ENCODE measurements at places on chromosomes 3 and 15.

- DNase-seq, result no peak
Observed at GRCh38 chr3:170098753-170099152, 61.0 kb downstream of the GPR160 start.

DNA sequence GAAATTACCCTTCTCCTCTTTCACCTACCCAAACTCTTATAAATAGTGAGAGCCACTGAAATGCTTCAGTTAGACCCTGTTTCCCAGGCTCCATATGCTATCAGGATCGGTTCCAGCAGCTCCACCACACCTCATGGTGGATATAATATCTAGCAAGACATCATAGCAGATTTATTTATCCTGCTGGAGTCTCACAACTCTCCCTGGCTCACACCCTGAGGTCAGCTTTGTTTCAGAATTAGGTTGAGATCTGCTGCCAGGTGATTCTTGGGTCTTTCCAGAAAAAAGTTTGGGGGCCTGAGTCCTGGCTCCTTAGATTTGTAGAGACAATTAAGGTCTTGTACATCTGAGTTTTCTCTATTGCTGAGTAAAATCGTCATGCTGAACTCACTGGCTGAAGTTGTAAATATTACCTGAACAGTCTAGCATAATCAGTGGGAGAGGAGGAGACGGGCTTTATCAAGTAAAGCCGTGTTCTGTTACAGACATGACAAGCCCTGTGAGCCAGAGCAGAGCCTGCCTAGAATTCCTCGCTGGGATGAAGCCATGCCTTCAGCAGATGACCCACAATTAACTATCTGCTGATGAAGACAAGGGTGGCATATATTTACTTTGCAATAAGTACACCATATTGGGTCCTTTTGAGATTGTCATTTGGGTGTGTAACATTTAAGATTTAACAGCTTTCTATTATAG is 131.6 kb downstream of the STAC start:
- peak; percentile 50 for DNase-seq

DNA sequence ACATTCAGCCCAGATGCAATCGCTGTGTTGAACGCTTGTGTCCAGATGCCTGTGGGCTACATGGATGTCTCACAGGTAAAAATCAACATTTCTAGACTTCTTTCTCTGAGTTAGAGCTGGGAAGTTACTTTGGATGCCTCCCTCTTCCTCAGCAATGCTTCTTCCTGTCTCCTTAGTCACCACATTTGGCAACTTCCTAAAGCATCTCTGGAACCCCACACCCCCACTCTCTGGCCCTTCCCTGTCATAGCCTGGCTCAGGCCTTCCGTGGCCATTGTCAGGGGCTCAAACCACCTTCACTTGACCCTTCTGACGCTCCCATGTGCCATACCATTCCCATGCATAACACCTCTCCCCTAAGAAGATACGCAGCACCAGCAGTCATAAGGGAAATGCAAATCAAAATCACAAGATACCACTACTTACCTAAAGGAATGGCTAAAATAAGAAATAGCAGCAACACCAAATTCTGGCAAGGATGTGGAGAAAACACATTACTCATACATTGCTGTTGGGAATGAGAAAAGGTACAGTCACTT is 21.6 kb upstream of the RGMA start:
- no peak for DNase-seq

GRCh38 chr3:101379658-101380376 is 59.4 kb upstream of the IMPG2 start:
- no peak for DNase-seq

DNA sequence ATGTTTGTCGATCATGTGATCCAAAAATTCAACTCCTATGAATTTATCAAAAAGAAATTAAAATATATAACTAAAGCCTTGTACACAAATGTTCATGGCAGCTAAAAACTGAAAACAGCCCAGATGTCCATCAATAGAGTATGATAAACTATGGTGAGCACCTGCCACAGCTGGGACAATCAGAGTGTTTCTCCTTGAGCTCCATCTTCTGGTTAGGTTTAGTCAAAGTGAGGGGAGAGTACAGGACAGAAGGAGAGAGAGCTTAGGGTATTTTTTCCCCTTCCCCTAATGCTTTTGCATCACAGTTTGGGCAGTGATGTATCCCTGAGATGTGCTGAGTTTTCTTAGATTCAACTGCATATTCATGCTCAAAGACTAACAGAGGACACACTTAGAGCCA is 65.5 kb downstream of the FSIP1 start:
- no peak for DNase-seq

- no peak for DNase-seq
Observed at GRCh38 chr15:29105151-29105854, 164.3 kb downstream of the NSMCE3 start.

- no peak for DNase-seq
Observed at GRCh38 chr3:33355611-33356010, 78.4 kb downstream of the FBXL2 start.

- no peak for DNase-seq
Observed at GRCh38 chr3:66504850-66505641, 4.2 kb upstream of the LRIG1 start.

GRCh38 chr3:25423780-25424588 is 4.1 kb upstream of the RARB start:
- DNase-seq, result no peak

- no peak for DNase-seq
Observed at GRCh38 chr3:138950006-138950644, 3.1 kb downstream of the FOXL2NB start.

- peak; percentile 9 for DNase-seq
Observed at GRCh38 chr15:67521783-67522568, 1.0 kb downstream of the C15orf61 start.

DNA sequence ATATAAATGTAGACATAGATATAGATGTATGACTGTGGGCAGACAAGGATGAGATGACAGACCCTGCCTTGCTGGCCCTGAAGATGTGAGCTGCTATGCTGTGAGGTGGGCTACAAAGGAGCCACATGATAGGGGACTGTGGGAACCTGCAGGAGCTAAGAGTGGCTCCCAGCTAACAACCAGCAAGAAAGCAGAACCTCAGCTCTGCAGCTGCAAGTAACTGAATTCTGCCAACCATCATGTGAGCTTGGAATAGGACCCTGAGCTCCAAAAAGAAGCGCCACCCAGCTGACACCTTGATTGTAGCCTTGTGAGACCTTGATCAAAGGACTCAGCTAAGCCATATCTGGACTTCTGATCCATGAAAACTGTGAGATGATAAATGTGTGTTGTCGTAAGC is 123.3 kb upstream of the GRM7 start:
- peak; percentile 42 for DNase-seq

GRCh38 chr3:45964139-45964538 is 20.9 kb downstream of the CXCR6 start:
- no peak for DNase-seq

- no peak for DNase-seq
Observed at GRCh38 chr15:59438625-59439290, 772 bp downstream of the FAM81A start.

DNA sequence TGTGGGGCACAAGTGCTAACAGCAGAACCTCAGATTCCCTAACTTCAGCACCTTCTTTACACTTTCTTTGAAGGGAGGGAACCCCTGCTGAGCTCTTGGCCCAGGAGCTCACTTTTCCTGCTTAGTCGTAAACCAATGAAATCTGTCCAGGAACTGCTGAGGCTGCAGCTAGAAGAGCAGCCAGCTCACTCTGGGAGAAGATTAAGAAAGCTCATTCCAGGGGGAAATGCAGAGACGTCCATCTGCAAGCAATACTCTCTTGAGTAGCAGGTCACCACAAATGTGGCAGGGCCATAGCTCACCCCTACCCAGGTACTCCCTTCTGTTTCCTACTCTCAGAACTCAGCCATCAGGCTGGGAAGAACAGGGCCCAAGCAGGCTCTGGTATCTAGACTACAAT is 103.3 kb downstream of the WDR76 start:
- no peak for DNase-seq

DNA sequence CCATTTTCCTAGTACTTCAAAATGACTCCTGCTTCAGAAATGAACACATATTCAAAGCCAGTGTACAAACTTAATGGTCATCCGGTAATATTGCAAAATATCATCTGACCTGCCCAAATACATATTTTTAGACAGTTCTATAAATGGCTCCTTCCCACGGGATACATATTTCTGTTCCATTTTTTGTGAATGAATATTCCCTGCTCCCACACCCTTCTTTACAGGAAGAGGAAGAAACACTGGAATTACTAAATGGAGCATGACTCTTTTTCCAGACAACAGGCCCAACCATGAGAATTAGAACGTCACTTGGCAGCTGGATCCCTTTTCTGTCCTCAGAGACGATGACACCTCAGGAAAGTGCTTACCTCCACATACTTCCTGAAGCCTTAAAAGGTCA is 38.0 kb upstream of the CBLB start:
- DNase-seq, result no peak

GRCh38 chr15:101618851-101619614 is 33.1 kb downstream of the TM2D3 start:
- no peak for DNase-seq

GRCh38 chr3:155271343-155271613 is 22.2 kb downstream of the STRIT1 start:
- no peak for DNase-seq

- DNase-seq, result no peak
Observed at GRCh38 chr3:74651292-74651691, 36.8 kb upstream of the CNTN3 start.

DNA sequence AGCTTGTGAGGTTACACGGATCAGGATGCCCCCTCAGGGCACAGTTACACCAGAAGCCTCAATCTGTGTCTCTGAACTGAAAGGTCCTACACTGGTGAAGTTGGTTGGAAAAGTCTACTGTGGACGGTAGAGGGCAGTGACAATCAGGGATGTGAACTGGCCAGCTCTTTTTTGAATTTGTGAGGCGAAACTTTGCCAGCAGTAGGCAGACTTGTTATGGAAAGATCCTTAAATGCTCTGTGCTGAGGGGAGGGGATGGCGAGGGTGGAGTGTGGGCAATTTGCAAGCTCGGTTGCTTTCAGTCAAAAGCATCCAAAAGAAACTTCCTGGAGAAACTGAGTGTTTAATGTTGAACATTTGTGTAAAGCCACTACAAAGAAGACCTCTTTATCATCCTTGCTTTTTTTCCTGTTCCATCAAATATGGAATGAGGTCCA is 127.4 kb upstream of the ABHD17C start:
- DNase-seq, result peak; percentile 52

DNA sequence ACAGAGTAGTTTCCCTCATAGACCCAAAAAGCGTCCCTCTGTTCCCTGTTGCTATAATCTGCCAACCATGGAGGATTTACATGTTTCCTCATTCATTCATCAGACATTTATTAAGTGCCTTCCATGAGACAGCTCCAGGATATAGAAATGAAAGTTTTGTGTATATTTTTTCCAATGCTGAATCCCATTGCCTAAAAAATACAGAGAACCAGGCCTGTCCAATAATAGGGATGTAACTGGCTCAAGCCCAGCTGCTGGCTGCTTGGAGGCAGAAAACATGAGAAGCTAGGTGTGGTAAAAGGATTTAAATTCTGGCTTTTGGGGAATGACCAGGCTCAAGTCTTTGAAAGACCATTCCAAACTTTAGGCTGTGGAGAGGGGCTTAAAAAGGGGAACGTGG is 41.5 kb downstream of the RARB start:
- no peak for DNase-seq

- DNase-seq, result no peak
Observed at GRCh38 chr3:112873632-112874031, 27.0 kb upstream of the CD200R1L start.

DNA sequence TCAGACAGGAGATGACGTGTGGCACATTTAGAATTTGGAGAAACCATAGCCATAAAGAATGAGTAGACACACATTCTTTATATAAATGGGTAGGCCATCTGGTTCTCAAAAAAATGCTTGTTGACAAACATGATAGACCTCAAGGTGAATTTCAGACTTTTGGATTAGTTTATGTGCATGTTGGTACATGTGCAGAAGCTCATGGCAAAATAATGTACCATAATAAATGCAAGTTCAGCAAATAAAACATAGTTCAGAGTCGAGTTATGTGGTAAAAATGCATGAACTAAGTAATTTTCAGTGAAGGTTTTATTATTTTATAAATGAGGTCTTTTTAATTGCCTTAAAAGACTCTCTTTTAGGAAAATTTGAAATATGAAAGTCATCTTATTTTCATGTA is 24.6 kb downstream of the EEFSEC start:
- no peak for DNase-seq

GRCh38 chr15:63256433-63257274 is 20.8 kb upstream of the APH1B start:
- no peak for DNase-seq

- DNase-seq, result no peak
Observed at GRCh38 chr3:24137958-24138875, 193.1 kb downstream of the NR1D2 start.

GRCh38 chr3:69718866-69719586 is 20.2 kb upstream of the MITF start:
- no peak for DNase-seq

DNA sequence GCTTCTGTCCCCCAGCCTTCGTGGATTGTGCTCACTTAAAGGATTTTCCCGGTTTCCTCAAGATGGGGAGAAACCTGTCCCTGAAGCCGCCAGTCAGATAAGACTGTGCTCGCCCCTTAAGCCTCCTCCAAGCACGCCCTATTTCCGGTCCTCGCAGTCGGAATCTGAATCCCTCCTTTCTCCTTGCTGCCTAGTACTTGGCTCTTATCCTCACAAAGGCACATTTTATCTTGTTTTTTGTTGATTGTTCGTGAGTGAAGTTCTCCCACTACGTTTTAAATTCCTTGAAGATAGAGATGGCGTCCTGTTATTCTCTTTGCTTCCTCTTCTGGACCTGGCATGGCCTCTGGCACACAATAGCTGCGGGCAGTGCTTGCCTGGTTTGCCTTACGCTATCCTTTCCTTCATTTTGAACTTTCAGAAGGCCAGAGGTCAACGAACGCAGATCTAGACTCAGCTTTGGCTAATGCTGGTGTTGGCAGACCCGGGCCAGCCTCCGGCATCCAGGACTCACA is 1.7 kb downstream of the CLDN11 start:
- no peak for DNase-seq

DNA sequence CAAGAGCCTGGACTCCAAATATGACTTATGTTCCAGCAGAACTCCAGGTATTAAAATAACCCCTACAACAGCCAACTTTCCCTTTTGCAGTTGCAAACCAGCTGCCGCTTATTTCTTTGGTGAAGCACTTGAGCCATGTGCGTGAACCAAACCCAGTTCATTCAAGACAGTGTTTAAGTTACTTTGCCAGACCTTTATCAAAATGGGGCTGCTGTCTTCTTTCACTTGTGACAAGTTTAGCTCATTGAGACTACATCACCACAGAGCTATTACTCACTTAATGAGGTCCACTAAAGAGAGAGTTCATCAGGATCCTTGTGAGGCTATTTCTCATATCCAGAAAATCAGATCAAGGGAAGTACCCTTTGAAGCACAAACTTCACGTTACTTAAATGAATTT is 2.4 kb upstream of the XRN1 start:
- no peak for DNase-seq

GRCh38 chr15:78937132-78937739 is 7.6 kb downstream of the CTSH start:
- DNase-seq, result no peak

GRCh38 chr3:111260878-111261277 is 189.3 kb downstream of the NECTIN3 start:
- no peak for DNase-seq

GRCh38 chr3:7207125-7207524 is 346.2 kb downstream of the GRM7 start:
- DNase-seq, result no peak

GRCh38 chr15:45891766-45892165 is 256.9 kb downstream of the SQOR start:
- DNase-seq, result no peak

- no peak for DNase-seq
Observed at GRCh38 chr15:41856716-41857115, 18.1 kb downstream of the PLA2G4B start.

GRCh38 chr15:57251941-57252340 is 124.4 kb upstream of the CGNL1 start:
- no peak for DNase-seq

All from SK-N-DZ (cell line).